Hematopoietic multipotent progenitor cell treated with erythropoietin and hydrocortisone succinate and interleukin-3 and kit ligand, for 4 days (in vitro differentiated cells): ENCODE measurements at places on chromosomes 4 and X.
A peak's percentile ranks its signal among the peaks of the same experiment; 100 is the strongest.

DNA sequence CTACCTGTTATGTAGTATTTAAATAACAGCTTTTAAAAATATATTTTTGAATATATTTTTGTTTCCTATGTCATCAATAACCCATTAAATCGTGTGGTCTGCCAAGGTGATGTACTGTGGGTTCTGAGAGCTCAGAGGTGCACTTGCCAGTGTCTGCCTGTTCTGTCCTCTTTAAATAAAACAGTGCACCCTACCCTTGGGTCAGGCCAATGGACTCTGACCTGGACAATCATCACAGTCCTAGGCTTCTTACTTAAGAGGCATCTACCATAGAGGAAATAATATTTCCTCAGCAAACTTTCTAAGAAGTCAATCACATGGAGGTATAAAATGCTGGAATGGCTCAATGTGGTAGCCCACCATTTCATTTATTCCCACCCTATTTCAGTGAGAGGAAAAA, 26.0 kb upstream of the LHFPL1 start:
- DNase-seq, result no peak

- DNase-seq, result no peak
Observed at GRCh38 chr4:5206016-5206790, 154.9 kb downstream of the STK32B start.

- no peak for DNase-seq
Observed at GRCh38 chr4:85675076-85676049, 200.4 kb downstream of the ARHGAP24 start.

GRCh38 chr4:68175562-68176155, 46.0 kb upstream of the TMPRSS11F start:
- peak; percentile 84 for DNase-seq

GRCh38 chr4:143654571-143654970, 45.9 kb downstream of the FREM3 start:
- no peak for DNase-seq

- peak; percentile 53 for DNase-seq
Observed at GRCh38 chrX:10017872-10018271, 50.7 kb downstream of the CLDN34 start.

DNA sequence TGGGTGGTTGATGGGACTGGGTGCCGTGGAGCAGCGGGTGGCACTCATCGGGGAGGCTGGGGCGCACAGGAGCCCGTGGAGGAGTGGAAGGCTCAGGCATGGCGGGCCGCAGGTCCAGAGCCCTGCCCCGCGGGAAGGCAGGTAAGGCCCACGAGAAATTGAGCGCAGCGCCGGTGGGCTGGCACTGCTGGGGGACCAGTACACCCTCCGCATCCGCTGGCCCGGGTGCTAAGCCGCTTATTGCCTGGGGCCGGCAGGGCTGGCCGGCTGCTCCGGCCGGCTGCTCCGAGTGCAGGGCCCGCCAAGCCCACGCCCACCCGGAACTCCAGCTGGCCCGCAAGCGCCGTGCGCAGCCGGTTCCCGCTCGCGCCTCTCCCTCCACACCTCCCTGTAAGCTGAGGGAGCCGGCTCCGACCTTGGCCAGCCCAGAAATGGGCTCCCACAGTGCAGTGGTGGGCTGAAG, 85.1 kb upstream of the FAT4 start:
- no peak for DNase-seq

- DNase-seq, result peak; percentile 34
Observed at GRCh38 chr4:40630335-40631021, 814 bp upstream of the RBM47 start.

- DNase-seq, result peak; percentile 16
Observed at GRCh38 chr4:38582889-38583470, 81.0 kb upstream of the KLF3 start.

- DNase-seq, result peak; percentile 23
Observed at GRCh38 chrX:8960957-8961468, 72.9 kb downstream of the FAM9B start.

DNA sequence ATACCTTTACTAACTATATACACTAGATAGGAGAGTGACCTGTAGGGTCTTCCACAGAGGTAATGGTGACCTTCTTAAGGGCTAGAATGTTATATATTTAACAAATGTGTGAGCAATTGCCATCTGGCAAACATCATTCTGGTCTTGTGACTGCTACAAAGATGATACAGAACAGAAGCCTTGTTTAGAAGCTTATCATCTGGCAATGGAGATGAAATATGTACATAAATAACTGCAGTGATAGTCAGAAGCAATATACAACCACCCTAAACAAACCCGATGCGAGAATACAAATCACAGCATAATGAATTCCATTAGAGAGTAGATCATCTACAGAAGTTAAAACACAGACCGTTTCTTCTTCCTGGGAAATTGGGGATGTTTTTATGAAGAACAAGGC, 952.7 kb upstream of the SLIT2 start:
- no peak for DNase-seq

DNA sequence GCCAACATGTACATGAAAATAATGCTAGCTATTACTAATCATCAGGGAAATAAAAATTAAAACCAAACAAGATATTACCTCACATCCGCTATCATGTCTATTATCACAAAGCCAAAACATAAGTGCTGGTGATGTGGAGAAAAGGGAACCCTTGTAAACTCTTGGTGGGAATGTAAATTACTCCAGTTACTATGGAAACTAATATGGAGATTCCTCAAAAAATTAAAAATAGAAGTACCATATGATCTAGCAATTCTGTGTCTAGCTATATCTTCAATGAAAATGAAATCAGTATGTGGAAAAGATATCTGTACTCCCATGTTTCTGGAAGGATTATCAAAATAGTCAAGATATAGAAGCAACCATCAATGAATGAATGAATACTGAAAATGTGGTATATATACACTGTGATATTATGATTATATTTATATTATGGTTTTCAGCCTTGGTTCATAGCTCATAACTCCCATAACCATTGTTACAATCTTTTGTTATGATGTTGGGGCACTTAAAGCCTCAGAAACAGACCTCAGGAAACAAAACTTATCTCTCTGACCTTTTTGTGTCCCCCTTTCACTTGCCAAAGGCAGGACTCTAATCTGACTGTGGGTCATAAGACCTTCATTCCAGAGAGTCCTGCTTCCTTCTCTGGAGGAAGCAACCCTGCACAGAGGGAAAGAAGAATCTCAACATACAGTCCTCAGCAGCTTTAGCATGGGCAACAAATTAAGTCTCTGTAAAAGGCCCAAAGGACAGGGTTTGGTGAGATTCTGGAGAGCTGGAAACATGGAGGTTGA, 933.2 kb downstream of the ADGRL3 start:
- DNase-seq, result no peak

DNA sequence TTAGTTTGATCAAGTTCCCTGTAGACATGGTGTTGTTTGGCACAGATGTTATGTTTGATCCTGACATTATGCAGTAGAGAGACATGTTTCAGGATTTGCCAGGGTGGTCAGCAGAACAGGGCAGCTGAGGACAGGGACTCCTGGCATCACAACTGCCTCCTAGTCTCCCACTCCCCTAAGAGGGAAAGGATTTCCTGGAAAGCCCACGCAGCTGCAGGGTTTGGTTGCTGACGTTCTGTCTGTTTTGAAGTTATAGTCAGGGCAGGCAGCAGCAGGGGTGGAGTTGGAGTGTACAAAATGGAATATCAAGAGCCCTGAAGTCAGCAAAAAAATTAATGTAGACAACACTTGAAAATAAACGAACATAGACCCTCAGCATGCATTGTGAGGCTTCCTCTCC, 125.4 kb downstream of the CPE start:
- no peak for DNase-seq

DNA sequence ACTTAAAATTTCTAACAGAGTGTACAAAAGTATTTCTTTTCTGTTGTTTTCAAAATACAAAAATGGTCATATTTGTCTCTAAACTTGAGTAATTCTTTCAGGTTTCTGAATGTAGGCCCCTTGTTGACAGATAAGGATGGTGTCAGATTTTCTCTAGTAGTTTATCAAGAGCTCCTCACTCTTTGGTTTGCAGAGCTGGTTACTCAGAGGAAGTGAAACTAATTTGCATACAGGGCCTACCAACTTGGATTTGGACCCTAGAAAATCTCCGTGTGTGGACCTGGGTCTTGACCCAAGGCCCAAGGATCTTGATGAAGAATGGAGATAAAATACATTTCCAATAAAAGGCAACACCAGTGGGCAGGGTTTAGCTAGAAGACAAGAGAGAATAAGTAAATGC, 433 bp upstream of the ADH6 start:
- DNase-seq, result no peak

DNA sequence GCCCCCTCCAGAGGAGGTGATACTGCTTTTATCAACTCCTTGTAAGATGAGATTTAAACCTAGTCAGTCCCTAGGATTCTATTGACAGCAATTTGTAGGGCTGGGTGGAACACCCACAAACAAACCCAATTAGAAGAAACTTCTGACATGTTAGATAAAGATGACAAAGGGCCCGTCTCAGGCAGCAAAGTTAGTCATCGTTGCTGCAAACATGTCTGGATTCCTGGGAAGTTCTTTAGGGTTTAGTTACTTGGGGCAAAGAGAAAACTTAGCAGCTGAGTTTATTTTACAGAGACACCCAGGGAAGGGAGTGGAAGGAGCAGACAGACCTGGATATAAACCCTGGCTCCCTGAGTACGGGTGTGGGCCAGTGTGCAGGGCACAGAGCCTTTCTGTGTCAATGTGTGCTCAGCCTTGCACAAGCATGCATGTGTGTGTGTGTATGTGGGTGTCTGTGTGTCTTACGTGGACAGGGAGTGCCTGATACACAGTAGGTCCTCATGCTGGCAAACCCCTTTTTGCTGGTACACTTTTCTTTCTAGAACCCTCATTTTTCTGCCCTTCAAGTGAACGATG, 130.0 kb upstream of the STX18 start:
- DNase-seq, result no peak

DNA sequence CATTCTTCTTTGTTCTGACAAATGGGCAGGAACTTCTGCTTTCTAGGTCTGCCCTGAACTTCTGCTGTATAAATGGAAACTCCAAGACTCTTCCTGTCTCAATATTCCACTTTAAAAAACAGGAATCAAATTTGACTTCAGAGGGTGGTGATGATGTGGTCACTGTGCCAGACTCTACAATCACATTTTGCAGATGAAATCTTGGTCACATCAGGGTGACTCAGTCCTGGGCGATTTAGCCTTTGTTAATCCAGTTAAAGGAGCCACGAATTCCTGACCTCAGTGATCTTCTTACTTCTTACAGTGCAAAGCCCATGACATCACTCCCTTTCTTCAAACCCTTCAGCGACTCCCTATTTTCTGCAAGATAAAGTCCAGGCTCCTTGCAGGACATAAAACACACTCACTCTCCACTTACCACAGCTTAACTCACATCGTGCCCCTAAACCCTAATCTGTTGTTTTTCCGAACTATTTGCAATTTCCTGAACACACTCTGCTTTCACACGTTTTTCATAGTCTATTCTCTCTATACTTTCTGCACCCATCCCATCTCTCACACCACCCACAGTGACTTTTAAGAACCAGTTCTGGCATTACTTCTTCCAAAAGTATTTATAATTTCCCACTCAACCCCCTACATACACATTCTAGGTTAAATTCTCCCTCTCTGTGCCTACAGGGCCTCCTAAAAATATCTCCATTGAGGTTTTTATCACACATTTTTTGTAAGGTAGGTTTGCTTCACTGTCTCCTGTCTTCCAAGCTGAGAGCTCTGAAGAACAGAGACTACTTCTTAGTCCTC, 11.1 kb downstream of the GASK1B start:
- peak; percentile 30 for DNase-seq

GRCh38 chrX:129876771-129877305, 29.1 kb upstream of the UTP14A start:
- no peak for DNase-seq

GRCh38 chr4:5368426-5368825, 317.1 kb downstream of the STK32B start:
- DNase-seq, result no peak

DNA sequence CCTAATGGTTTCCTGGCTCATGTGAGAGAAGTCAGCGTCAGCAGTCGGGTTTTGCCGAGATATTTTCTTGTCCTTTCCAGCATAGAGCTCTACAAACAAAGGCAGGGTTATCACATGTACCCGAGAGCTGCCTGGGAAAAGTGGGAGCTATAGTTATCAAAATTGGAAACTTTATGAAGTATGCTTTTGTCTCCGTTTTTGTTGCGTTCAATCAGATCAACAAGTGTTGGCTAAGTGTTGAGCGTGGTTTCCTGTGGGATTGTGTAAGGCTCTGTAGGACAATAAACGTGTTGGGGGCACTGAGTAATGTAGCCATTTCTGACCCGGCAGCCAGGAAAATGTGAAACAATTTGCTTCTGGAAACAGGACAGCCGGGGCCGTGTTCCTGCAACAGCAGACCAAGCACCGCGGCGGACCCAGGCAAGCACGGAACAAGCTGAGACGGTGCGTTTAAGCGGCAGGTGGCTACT, at the start of gene BMX:
TSS of gene BMX (plus strand) at position 311 of the 470 bp plus-strand sequence. CDS start 7,547 bp downstream, outside the sequence.
- peak; percentile 24 for DNase-seq

DNA sequence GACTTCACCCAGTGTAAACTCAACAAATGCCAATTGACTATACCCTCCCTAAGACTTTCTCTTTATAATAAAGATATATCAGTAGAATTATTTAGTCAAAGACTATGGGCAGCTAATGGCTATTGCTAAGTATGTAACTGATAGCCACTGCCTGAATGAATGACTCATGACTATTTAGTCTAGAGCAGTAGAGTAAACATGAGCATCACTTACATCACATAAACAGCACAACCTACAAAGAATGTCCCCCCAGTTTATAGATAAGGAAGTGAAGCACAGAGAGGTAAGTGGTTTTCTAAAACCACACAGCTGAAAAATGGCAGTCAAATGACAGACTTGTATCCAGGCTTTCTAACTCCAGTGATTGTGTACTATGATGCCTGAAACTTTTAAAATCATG, 507.0 kb downstream of the PPARGC1A start:
- no peak for DNase-seq

DNA sequence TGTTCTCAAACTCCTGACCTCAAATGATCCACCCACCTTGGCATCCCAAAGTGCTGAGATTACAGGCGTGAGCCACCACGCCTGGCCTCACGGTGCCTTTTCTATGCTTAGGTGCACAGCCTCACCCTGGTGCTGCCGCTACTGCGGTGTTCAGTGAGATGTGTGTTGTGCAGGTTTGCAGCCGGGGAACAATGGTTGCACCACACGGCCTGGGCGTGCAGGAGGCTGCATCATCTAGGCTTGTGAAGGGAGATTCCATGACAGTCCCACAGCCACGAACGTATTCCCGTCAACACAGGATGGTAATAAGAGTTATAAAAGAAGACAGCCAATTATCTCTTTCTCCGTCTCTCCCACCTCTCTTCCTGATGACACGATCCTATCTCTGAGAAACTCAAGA, 22.0 kb downstream of the CPLX1 start:
- DNase-seq, result no peak

- DNase-seq, result no peak
Observed at GRCh38 chr4:121980643-121981042, 28.8 kb upstream of the TRPC3 start.
